Kidney capillary endothelial cell (primary cell): ENCODE measurements at places on chromosomes 6 and 20.

DNA sequence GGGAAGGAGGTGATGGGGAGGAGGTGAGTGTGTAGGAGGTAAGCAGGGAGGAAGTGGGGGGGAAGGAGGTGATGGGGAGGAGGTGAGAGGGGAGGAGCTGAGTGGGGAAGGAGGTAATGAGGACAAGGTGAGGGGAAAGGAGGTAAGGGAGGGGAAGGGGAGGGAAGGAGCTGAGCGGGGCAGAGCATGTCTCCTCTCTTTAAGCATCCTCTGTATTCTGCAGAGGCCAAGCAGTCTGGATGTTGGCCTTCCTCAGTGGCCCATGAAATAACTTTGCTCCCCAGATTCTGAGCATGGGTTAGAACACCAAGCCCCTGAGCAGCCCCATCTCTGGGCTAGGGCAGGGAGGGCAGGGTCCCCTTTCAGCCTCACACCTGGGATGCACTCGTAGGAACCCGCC lies 84.6 kb downstream of the EDN3 start:
- no peak for DNase-seq

GRCh38 chr6:150018846-150019580 lies 6.3 kb downstream of the RAET1L start:
- no peak for DNase-seq

DNA sequence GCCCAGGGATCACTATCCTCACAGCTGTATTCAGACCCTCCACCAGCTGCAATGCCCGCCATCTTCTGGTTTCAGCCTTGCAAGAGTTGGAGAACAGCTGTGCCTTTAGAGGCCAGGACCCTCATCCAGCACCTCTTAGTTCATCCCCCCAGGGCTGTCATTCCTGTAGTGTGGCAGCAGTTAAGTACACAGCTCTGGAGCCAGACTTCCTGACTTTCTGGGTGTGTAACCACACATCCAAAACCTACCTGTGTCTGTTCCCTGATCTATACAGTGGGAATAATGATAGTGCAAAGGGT lies 452 bp upstream of the TREM2 start:
- no peak for DNase-seq

GRCh38 chr6:44040786-44041185 lies 86.5 kb downstream of the MRPL14 start:
- no peak for DNase-seq
